ENCODE measurements at places on chromosomes 3 and 15. TPM values are rescaled to one million over a fixed set of nuclear protein-coding genes. Genes with fewer than 3 reads are reported as not detected.
A peak's percentile ranks its signal among the peaks of the same experiment; 100 is the strongest.

GRCh38 chr3:52798978-52799476 lies 4.4 kb downstream of the ITIH3 start:
- DNase-seq: peak; percentile 20

DNA sequence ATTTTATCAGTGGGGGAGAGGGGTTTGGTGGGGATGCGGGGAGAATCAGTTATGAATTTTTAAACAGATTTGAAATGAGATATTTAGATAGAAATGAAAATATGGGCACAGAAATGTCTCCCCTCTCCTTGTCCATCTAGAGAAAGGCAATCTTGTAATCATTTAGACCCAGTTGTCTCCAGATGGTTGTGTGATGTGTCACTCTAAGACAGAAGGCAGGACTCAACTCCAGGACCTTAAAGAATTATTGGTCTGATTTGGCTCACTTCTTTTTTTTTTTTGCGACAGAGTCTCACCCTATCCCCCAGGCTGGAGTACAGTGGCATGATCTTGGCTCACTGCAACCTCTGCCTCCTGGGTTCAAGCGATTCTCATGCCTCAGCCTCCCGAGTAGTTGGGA lies 77.2 kb downstream of the EOMES start:
- DNase-seq: no peak

- DNase-seq: no peak
Observed at GRCh38 chr15:25954398-25954797, 91.3 kb upstream of the ATP10A start.

Gene SUCNR1
- not detected for total RNA-seq

Gene PDZRN3
- total RNA-seq: not detected

GRCh38 chr3:149128821-149129220 lies 617 bp upstream of the HPS3 start:
- DNase-seq: no peak

Gene MEF2A
- 21.9 TPM for total RNA-seq

- DNase-seq: no peak
Observed at GRCh38 chr3:31721676-31722075, 189.0 kb downstream of the STT3B start.

DNA sequence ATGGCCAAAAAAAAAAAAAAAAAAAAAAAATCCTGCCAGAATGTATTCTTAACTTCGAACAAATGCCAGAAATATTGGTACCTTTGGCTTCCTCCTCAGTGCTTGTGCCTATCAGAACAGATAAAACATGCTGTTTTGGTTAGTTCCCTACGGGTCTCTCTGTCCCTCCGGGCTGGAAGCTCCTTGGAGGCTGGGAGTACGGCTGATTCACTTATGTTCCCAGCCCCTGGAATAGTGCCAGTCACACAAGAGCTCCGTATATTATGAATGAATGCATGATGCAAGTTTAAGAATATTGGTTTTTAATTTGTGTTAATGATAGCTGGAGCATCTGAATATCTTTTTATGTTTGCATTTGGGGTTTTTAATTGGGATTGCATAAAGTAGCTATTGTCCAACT lies 44.0 kb downstream of the NR2F2 start:
- no peak for DNase-seq
